ENCODE measurements at places on chromosomes 4 and X.
A peak's percentile ranks its signal among the peaks of the same experiment; 100 is the strongest.

DNA sequence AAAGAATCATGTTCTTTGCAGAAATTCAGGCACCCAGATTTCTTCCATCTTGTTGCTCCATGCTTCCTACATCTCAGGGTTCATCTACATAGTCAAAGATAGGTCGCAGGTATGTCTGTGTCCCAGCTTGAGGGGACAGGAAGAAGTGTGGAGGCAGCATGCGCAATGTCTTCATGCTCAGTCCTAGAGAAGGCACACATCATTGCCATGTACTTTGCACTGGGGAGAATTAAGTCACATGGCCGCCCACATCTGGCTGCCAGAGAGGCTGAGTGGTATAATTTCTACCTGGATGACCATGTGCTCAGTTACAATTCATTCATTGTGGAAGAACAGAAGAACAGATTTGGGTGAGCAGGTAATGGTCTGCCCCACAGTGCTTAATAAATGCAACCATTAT, 54.1 kb downstream of the GAB1 start:
- DNase-seq: no peak

GRCh38 chr4:154435895-154436294, 55.7 kb downstream of the DCHS2 start:
- DNase-seq: no peak

- no peak for DNase-seq
These were observed 82.4 kb upstream of the BMP3 start for GRCh38 chr4:80948141-80948540.

GRCh38 chr4:30068234-30068633, 651.9 kb upstream of the PCDH7 start:
- peak; percentile 7 for DNase-seq

- peak; percentile 46 for DNase-seq
These were observed 126.6 kb downstream of the PPP4R3C start for GRCh38 chrX:27336466-27337091.

- DNase-seq: no peak
These were observed 35.7 kb upstream of the FHDC1 start for GRCh38 chr4:152900395-152900794.

DNA sequence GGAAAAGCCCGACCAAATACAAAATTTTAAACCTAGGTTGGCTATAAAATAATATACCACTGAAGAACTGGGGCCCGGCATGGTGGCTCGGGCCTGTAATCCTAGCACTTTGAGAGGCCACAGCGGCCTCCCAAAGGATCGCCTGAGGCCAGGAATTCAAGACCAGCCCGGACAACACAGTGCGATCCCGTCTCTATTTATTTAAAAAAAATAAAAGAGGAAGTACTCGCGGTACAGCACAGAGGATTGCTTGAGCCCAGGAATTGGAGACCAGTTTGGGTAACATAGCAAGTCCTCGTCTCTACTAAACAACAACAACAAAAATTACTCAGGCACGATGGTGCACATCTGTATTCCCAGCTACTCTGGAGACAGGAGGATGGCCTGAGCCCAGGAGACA, 44.8 kb upstream of the CDKN2AIP start:
- no peak for DNase-seq

- no peak for DNase-seq
These were observed 64.7 kb upstream of the PLAC8 start for GRCh38 chr4:83179205-83179604.

- no peak for DNase-seq
These were observed 87.5 kb upstream of the C1QTNF7 start for GRCh38 chr4:15340332-15340731.

DNA sequence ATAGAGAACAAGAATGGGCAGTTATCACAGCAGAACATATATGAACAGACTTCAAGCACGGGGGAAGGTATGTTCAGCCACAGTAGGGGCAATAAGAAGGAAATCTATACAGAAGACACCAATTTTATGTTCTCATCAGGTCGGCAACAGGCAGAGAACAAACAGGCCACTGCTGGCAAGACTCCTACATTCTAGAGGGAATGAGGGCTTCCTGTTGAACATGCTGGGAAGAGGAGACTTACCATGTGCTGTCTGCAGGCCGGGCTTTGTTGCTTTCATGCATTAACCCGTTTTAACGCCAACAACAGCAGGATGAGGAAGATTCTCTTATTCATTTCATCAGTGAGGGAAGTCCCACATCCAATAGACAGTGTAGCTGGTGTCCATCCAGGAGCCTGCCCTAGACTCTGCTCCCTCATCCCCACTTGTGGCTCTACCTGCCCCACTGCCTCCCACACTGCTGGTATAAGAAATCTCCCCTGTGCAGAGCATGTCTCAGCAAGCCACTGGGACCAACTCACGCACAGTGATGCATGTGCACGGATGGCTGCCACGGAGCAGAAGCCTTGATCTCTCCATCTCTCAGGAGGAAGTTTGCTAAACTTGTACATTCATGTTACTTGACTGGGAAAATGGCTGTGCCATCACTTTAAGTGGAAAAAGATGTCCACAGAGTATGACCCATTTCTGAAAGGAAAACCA, 84.5 kb downstream of the ACOX3 start:
- no peak for DNase-seq

DNA sequence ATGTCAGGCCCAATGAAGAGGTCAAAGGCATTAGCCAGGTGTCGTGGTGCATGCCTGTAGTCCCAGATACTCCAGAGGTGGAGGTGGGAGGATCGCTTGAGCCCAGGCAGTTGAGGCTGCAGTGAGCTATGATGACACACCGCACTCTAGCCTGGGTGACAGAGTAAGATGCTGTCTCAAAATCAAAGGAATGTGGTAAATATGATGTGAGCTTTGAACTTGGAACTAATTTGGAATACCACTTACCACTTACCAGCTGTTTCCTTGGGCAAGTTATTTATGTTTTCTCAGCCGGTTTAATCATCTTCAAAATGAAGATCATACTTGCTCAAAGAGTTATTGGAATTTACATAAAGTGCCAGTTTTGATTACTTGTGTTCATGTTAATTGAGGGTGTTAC, 23.8 kb upstream of the SEPSECS start:
- DNase-seq: no peak

DNA sequence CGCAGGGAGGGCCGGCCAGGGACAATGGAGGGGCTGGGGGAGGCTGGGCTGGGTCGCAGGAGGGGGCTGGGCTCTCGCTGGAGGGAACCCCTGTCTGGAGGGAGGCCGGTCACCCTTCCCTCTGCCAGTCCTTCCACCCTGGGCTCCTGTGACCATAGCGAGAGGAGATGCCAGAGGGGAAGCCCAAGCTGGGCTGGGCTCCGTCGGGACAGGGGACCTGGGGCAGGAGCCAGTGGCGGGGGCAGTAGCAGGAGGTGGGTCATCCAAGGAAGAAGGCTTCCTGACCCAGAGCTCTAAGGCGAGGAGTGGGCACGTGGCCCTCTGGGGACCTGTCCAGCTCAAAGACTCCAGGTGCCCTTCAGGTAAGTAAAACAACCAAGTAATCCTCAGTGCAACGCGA, 16.9 kb downstream of the CTAG1B start:
- no peak for DNase-seq

- DNase-seq: no peak
These were observed 92.0 kb upstream of the KLHL4 start for GRCh38 chrX:87425618-87426017.

GRCh38 chrX:16567681-16568080, 82.3 kb upstream of the S100G start:
- no peak for DNase-seq
